Effector memory CD4-positive, alpha-beta T cell (primary cell): ENCODE measurements at places on chromosomes 7 and 10.

DNA sequence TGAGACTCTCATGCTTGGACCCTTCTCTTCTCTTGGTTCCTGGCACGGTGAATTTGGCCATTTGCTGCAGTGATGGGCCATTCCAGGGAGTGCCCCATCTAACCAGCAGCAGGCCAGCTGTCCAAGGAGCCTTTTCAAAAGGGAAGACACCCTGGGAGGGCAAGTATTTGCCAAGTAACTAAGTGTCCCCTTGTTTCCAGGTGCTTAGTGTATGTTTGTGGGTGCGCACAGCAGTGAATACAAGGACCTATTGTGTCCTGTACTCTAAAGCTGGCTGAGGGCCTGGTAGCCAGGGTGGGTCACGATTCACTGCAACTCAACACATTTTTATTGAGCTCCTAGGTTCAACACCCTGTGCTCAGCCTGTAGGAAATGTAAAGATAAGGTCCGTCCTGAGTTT, 348.8 kb downstream of the RNLS start:
- no peaks in the 10 kb centered on the region for H3K36me3 ChIP-seq
- H3K27me3 ChIP-seq, result no peaks in the 10 kb centered on the region
- no peaks in the 10 kb centered on the region for H3K4me1 ChIP-seq
- H3K27ac ChIP-seq, result no peak overlapping the region
- H3K4me3 ChIP-seq, result no peak overlapping the region

GRCh38 chr10:53315709-53316108, 543.1 kb upstream of the MBL2 start:
- no peak overlapping the region for H3K27ac ChIP-seq
- H3K36me3 ChIP-seq, result no peaks in the 10 kb centered on the region
- H3K4me3 ChIP-seq, result no peak overlapping the region
- no peak for DNase-seq

DNA sequence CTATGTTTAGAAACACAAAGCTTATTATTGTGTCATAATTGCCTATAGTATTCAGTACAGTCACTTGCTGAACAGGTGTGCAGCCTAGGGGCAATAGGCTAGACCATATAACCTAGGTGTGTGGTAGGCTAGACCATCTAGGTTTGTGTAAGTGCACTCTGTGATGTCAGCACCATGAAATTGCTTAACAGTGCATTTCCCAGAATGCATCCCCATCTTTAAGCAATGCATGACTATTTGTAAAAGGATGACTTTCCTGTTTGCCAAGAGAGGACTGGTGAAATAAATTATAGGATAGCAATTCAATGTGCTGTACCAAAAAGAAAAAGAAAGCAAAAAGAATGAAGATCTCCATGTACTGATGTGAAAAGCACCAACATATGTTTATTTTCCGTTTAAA, 288.7 kb upstream of the AUTS2 start:
- H3K27me3 ChIP-seq, result no peaks in the 10 kb centered on the region
- DNase-seq, result no peak
- H3K36me3 ChIP-seq, result no peaks in the 10 kb centered on the region
- H3K27ac ChIP-seq, result no peak overlapping the region

DNA sequence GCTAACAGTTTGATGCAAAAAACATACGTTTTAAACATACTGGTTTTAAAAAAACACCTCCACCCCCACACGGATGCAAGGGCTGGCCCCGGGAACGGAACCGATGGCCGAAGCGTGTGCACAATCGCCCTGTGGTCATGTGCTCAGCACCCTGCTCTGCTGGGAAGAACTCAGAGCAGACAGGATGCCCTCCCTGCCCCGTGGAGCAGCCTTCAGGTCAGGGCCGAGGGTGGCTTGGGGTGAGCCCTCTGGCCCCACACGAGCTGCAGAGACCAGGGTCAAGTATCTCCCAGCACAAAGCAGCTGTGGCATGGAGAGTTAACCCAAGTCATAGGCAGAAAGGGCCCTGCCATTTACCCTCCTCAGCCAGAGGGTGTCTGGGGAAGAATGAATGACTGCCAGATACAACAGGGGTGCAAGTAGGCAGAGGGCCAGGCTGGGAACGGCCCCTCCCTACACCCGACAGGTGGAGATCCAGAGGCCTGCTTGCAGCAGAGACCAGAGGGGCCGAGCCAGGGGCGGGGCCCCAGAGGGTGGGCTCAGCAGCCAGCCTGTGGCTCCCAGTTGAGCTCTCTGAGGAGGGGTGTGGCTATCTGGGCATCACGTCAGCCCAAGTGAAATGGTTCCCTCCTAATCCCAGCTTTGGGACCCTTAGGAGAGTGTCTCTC, 56.8 kb downstream of the ZRANB1 start:
- H3K27me3 ChIP-seq, result peaks cover 3% of the 10 kb centered on the region
- no peaks in the 10 kb centered on the region for H3K4me1 ChIP-seq
- no peak overlapping the region for H3K27ac ChIP-seq
- no peaks in the 10 kb centered on the region for H3K36me3 ChIP-seq
- no peak overlapping the region for H3K4me3 ChIP-seq

- no peak for DNase-seq
- H3K27me3 ChIP-seq, result no peaks in the 10 kb centered on the region
- peaks cover 4% of the 10 kb centered on the region for H3K36me3 ChIP-seq
Observed at GRCh38 chr7:877312-878232, 1.2 kb downstream of the GET4 start.

- no peaks in the 10 kb centered on the region for H3K4me1 ChIP-seq
- H3K27ac ChIP-seq, result no peak overlapping the region
- H3K27me3 ChIP-seq, result no peaks in the 10 kb centered on the region
- no peaks in the 10 kb centered on the region for H3K36me3 ChIP-seq
- H3K4me3 ChIP-seq, result no peak overlapping the region
Observed at GRCh38 chr7:108054537-108054936, 51.6 kb upstream of the LAMB1 start.

DNA sequence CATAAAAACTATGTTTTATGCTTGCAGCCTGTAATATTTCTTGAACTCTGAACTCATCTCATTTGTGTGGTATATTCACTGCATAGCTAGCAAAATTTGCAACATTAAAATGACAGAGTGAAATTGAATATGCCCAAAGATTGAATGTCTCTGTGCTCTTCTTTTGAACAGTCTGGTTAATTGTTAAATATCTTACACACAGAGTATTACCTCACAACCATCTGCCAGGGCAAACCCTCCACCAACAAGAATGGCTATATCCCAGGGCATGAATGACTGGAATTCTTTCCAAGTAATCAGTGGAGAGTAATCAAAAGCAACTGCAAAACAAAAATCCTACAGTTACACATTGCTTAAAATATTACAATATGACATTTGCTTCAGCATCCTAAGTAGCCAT, 76.9 kb downstream of the SLC13A1 start:
- H3K4me3 ChIP-seq, result no peak overlapping the region
- no peaks in the 10 kb centered on the region for H3K27me3 ChIP-seq
- no peaks in the 10 kb centered on the region for H3K4me1 ChIP-seq
- DNase-seq, result no peak
- no peak overlapping the region for H3K27ac ChIP-seq

DNA sequence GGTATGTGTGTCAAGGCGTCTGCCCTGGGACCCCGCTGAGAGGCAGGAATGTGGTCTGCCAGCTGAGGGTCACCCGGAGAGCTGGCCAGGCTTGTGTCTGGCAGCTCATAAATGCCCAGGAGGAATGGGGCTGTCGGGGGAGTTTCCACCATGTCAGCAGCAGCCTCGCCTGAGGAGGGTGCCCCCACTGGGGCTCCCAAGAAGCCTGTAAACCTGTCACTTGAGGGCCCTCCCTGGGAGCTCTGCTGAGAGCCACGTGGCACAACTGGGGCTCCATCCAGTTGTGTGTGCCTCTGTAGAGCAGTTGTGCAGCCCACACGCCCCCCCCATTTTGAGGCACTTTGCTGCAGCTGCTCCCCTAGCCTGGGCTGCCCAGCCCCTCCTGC, 70.6 kb downstream of the NEURL1 start:
- H3K27me3 ChIP-seq, result no peaks in the 10 kb centered on the region
- no peak overlapping the region for H3K27ac ChIP-seq
- H3K4me1 ChIP-seq, result no peaks in the 10 kb centered on the region
- H3K36me3 ChIP-seq, result no peaks in the 10 kb centered on the region

GRCh38 chr10:20853276-20853675, 43.8 kb downstream of the NEBL start:
- no peaks in the 10 kb centered on the region for H3K27me3 ChIP-seq
- no peaks in the 10 kb centered on the region for H3K4me1 ChIP-seq
- H3K36me3 ChIP-seq, result no peaks in the 10 kb centered on the region
- H3K27ac ChIP-seq, result no peak overlapping the region
- no peak for DNase-seq
- no peak overlapping the region for H3K4me3 ChIP-seq

DNA sequence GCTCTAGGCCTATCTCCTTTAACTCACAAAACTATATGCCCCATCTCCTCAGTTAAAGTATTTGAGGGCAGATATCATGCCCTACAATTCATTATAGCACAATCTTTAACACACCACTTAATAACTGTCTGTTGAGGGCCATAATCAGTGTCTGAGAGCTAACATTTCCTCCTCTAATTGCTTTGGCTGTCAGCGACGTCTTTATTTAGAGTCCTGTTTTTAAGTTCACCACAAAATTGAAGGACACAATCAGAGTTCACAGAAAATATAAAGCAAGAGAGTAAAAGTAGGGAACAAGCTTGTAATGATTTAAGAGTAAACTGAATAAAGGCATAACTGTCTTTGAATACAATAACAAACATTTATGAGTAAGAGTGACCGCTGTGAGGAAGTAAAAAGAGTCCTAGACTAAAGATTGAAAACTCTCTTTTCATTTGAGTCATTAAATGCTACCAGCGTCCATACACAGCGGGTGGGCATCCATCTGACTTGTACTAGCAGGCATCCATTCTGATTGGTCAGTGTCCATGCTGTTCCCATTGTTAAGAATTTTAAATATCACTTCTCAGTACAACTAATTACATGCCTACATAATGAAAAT, 38.4 kb upstream of the ABCB4 start:
- no peaks in the 10 kb centered on the region for H3K36me3 ChIP-seq
- no peaks in the 10 kb centered on the region for H3K4me1 ChIP-seq
- H3K4me3 ChIP-seq, result no peak overlapping the region
- DNase-seq, result no peak
- H3K27ac ChIP-seq, result no peak overlapping the region

DNA sequence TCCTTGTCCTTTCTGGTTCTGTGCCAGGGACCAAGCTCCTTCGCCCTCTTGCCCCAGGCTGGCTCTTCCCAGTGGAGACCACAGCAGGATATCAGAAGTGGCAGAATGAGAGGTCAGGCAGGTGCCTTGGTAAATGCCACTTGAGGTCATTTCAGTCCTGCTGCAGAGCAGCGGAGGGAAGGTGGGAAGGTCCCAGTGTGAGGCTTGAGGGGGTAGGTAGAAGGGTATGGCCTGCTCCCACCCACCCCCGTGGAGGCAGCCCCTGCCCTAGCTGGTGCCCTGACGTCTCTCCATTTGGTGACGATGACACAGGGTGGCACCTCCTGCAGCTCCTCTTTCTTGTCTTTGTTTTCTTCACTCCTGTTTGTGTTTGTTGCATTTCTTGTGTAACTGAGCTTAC, 538.8 kb downstream of the TCERG1L start:
- no peaks in the 10 kb centered on the region for H3K36me3 ChIP-seq
- no peaks in the 10 kb centered on the region for H3K4me1 ChIP-seq
- no peak for DNase-seq
- no peak overlapping the region for H3K4me3 ChIP-seq
- H3K27me3 ChIP-seq, result no peaks in the 10 kb centered on the region

- no peak overlapping the region for H3K27ac ChIP-seq
- H3K4me3 ChIP-seq, result no peak overlapping the region
- no peaks in the 10 kb centered on the region for H3K4me1 ChIP-seq
- H3K27me3 ChIP-seq, result no peaks in the 10 kb centered on the region
- H3K36me3 ChIP-seq, result no peaks in the 10 kb centered on the region
Observed at GRCh38 chr7:47580175-47580706, 1.7 kb downstream of the TNS3 start.

DNA sequence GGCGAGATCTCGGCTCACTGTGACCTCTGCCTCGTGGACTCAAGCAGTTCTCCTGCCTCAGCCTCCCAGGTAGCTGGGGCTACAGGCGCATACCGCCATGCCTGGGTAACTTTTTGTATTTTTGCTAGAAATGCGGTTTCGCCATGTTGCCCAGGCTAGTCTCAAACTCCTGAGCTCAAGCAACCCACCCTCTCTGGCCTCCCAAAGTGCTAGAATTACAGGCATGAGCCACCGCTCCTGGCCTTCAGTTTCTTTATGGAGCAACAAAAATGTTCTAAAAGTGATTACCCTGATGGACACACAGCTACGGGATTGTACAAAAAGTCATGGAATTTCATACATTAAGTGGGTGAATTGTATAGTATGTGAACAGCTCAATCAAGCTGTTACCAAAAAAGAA, 216.0 kb downstream of the CALN1 start:
- no peaks in the 10 kb centered on the region for H3K4me1 ChIP-seq
- H3K4me3 ChIP-seq, result no peak overlapping the region
- H3K27ac ChIP-seq, result no peak overlapping the region
- no peaks in the 10 kb centered on the region for H3K27me3 ChIP-seq
- no peak for DNase-seq

DNA sequence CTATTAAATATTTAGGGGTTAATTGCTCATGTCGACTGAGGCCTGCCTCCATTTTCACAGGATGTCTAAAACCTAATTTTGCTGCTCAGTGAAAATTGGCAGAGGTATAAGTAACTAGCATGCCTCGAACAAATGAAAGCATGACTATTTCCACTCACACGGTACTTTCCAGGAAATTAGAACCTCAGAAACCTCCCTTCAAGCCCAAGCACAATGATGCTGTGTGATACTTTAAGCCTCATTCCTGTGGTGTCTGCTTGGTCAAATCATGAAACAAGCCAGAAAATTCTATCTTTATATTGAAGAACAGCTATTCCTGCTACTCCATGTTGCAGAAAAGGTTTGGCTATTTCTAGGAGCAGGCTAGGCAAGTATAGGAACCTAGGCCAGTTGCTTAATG, 203.0 kb downstream of the SORCS3 start:
- H3K27me3 ChIP-seq, result no peaks in the 10 kb centered on the region
- no peaks in the 10 kb centered on the region for H3K36me3 ChIP-seq
- H3K4me3 ChIP-seq, result no peak overlapping the region
- no peaks in the 10 kb centered on the region for H3K4me1 ChIP-seq
- H3K27ac ChIP-seq, result no peak overlapping the region

DNA sequence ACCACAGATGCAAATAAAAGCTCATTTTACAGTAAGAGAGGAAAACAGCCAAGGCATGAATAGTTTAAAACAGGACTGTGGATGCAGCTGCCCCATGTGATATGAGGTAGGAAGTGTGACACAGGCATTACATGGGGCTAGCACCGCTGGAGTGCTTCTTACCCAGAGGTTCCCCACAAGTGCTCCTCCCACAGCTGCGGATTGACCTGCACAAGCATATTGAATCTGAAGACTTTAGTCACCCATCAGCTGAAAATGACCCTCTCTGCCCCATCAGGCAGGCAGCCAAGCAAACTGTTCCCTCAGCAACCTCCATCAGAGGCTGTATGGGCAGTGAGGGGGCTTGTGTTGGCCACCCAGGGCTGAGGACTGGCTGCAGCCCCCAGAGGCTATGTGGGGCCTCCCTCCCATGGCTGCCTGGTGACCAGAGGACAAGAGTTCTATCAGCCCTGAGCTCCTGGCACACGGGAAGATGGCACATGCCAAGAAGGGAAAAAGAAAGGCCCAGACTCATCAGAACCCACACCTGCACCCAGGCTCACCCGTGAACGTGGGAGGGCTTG, 98.7 kb downstream of the TCERG1L start:
- no peak for DNase-seq
- no peaks in the 10 kb centered on the region for H3K27me3 ChIP-seq
- no peaks in the 10 kb centered on the region for H3K36me3 ChIP-seq
- H3K4me3 ChIP-seq, result no peak overlapping the region
- H3K27ac ChIP-seq, result no peak overlapping the region
